Bone marrow (tissue), 2 donors: ENCODE measurements at places on chromosomes 11 and 22.
A peak's percentile ranks its signal among the peaks of the same experiment; 100 is the strongest.

DNA sequence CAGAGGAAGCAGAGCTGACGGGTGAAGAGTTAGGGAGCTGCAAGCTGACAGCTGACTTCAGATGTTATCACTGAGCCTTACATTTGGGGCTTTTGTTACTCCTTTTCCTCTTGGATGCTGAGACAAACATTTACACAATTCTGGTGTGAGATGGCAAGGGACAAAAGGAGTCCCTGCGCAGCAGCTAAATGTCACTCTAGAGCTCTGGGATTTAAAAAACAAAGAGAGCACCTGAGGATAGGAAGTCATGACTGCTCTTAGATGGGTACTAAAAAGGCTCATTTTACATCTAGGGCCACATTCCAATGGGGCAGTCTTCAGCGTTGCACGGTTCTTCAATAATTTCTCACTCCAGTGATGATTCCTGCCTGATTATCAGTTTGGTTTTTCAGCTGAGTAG, 204.5 kb downstream of the RAB38 start:
- DNase-seq = no peak

DNA sequence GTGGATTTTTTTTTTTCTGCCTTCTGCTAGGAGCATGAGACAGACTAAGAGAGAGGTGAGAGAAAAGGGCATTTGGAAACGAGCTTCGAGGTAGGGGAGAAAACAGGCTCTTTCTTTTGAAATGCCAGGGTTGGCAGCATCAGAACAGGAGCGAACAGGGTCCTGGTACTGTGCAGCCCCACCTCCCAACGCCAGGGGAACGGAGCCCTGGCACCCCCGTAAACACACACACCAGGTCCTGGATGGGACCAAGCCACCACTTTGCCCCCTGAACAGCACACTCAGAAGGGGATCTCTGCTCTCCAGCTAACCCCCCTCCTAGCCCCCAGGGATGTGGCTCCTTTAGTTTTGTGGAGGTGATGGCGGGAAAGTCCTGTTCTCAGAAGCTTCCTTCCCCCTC, 127.1 kb downstream of the CTTN start:
- DNase-seq = no peak

GRCh38 chr11:98679673-98680072, 341.1 kb upstream of the CNTN5 start:
- no peak for DNase-seq

DNA sequence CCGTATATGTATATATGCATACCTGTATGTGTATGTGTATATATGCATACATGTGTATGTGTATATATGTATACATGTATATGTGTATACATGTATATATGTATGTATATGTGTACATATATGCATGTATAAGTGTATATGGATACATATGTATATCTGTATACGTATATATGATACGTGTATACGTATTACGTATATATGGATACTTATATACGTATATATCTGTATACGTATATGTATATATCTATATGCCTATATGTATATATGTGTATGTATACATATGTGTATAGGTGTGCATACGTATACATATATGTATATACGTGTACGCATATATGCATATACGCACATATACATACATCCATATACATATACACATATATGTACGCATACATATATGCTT, 681.6 kb upstream of the ANO3 start:
- no peak for DNase-seq

DNA sequence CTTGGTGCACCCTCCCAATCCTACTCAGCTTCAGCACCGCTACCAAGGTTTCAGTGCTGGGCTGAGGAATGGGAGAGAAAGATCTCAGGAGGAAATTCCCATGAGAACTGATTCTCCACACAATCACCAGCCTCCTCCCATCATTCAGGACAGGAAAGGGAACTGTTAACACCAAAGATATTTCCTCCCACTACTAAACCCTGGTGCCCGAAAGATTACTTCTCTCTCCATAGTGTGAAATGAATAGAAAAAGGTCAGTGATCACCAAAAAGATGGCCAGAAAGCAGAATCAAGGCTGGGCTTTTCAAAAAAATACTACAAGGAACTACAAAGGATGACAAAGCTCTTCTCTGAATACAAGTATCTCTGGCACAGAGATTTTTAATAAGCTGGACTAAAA, 26.1 kb downstream of the TCIRG1 start:
- no peak for DNase-seq

GRCh38 chr22:37460684-37461083, 25.5 kb downstream of the MFNG start:
- DNase-seq = no peak

GRCh38 chr22:29245626-29246385, 22.0 kb downstream of the RHBDD3 start:
- DNase-seq = peak; percentile 24
